Activated CD4-positive, alpha-beta T cell treated with anti-CD3 and anti-CD28 coated beads, Interleukin-10, Interleukin-2, amounts not matched to agents 100 ng/mL and 50 ng/mL, durations not matched to agents 16 hours and 8 hours (primary cell): ENCODE measurements at places on chromosomes 7 and 10.

DNA sequence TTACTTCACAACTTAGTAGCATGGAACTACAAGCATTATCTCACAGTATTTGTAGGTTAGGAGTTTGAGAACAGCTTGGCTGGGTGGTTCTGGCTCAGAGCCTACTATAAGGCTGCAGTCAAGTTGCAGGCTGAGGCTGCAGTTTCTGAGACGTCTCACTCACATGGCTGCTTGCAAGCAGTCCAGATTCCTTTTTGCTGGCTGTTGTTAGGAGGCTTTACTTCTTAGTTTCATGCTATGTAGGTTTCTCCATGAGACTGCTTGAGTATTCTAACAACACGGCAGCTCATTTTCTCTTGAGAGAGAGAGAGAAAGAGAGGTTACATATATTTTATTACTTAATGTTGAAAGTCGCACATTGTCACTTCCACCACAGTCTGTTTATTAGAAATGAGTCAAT, 1073.9 kb downstream of the NXPH1 start:
- no peak for DNase-seq

DNA sequence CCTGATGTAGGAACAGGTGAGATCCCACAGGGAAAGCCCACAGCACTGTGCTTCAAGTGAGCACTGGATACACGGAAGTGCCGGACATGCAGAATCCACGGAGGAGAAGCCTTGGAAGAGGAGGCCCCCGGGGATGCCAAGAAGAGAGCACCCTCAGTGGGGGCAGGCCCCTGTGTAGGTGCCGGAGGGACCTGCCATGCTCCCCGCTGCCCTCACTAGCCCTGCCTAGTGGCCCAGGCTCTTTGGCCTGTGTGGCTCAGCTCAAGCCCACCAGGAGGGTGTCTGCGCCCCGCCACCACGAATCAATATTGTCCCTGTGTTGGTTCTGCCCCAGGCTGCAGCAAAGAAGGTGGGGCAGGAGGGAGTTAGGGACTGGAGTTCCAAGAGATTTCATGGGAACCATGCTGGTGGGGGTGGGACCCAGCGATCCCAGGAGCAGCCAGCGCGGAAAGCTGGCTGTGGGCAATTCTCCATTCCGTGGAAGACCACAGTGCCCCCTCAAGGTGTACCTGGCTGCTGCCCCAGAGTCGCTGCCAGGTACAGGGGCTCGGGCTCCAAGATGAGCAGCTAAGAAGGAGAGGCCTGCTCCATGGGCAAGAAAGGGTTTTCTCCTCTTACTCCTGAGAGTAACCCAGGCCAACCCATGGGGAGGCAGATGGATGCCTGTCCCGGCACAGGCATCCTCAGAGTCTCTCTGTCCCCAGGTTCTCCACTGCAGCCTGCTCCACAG, 34.9 kb upstream of the LEP start:
- no peak for DNase-seq

- DNase-seq, result peak; percentile 8
Observed at GRCh38 chr10:15789793-15790525, 70.2 kb upstream of the ITGA8 start.

- no peak for DNase-seq
Observed at GRCh38 chr10:15049533-15049932, 5.8 kb downstream of the OLAH start.
